ENCODE measurements at places on chromosomes 6 and 20.

DNA sequence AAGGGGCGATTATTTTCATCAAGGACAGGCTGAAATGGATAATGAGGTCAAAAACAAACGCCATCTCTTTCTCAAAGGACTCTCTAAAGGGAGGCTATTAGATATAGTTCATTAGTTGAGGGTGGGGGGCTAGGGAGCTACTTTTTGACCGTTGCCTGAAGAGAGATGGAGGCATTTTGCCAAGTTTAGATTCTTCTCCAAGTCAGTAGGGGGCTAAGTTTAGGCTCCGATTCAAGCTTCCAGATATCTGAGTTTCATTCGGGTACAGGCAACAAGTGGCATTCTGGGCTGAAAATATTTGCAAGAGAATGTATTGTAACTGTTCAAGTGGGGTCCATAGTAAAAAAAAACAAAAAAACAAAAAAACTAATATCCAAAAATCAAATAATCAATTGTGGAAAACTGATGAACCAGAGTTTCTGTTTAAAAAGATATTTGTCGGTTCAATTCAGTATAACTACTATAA, 43.4 kb upstream of the PIM1 start:
- no peak for DNase-seq

GRCh38 chr20:8509809-8510208, 377.7 kb downstream of the PLCB1 start:
- DNase-seq, result no peak

GRCh38 chr20:11716945-11717248, 200.8 kb upstream of the BTBD3 start:
- DNase-seq, result no peak

- no peak for DNase-seq
Measured at GRCh38 chr6:145829102-145829501, 14.5 kb upstream of the FBXO30 start.

DNA sequence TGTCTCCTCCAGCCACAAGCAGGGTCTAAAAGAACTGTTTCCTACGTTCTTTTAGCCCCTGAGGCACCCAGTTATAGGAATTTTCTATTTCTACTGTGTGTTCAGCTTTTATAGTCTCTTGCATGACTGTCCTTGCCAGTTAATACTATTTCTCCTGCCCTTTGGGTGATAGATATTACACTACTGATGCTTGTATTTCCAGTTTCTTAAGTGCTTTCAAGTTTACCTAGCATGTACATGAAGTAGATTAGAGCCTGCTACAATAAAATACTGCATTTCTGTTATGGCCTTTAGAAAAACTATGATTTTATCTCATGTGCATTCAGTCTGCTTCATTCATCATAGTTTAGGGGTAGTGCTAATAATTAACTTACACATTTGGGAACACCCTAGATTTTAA, 89.6 kb downstream of the FOXO3 start:
- DNase-seq, result no peak

DNA sequence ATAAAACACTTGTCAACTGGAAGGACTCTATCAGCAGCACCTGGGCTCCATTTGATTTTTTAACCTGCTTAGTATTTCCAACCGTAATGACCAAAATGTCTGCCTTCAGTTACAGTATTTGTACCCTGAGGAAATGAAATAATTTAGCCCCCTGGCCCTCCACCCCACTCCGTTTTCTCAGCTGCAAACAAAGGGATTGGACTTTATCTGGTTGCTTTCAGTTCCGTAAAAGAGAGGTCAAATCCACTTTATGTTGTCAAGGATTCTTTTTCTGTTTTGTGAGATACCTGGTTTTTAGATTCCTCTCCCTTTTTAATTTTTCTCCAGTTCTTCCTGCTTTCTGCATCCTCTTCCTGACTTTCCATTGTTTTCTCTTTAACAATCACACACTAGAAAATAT, 64.4 kb upstream of the BMP2 start:
- no peak for DNase-seq

DNA sequence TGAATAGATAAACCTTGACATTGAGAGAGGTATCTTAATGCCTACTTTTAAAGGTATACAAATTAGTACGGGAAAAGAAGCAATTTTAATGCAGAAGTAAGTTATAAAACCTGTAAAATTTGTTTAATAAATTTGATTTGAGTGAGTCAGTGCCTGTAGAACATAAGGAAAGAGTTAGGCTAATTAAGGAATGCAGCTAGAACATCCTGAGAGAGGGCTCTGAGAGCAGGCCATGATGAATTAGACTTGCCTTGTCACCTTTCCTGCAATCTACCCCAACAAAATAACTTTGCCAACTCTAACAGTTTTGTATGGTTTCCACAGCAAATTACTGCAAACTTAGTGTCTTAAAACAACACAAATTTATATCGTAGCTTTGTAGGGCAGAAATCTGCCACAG, 700.8 kb downstream of the RFPL4B start:
- DNase-seq, result no peak

DNA sequence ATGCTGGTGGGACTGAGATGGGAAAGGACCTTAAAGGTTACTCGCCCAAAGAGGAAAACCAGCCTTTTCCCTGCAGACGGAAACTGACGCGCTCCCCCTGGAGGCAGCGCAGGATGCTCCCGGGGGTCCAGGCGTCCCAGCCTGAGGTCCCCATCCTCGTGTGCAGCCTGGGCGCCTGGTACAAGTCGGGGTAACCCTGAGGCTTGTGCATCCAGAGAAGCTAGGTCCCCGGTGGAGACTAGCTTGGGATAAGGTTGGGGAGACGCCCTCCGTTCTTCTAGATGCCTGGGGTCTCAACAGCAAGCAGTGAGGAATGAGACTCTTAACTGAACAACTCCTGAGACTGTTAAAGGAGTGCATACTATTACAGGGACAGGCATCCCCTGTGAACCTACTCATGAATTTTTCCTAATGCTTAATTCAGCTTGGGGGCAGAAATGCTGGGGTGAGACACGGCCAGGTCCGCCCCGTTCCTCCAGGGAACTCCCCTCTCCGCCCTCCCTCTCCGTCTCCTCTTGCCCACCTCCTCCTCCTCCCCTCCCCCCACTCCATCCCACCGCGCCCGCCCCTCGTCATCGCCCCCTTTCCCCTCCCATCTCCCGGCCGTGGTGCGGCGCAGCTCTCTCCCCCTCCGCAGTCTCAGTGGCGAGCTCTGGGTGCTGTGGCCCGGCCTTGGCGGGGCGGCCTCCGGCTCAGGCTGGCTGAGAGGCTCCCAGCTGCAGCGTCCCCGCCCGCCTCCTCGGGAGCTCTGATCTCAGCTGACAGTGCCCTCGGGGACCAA, at the start of gene PRSS35:
PRSS35 (plus strand) TSS at position 634 of the 781 bp plus-strand sequence. CDS start 10,908 bp downstream, outside the sequence.
- DNase-seq, result peak; percentile 22

- DNase-seq, result no peak
Measured at GRCh38 chr6:28743271-28743789, 180.5 kb downstream of the TRIM27 start.

GRCh38 chr6:17392978-17393891, at the start of gene CAP2:
Gene CAP2 (plus strand): TSS chr6:17393595. CDS start chr6:17421556, 27,961 bp downstream.
- no peak for DNase-seq

- DNase-seq, result no peak
Measured at GRCh38 chr6:44054721-44055559, 72.3 kb downstream of the MRPL14 start.

DNA sequence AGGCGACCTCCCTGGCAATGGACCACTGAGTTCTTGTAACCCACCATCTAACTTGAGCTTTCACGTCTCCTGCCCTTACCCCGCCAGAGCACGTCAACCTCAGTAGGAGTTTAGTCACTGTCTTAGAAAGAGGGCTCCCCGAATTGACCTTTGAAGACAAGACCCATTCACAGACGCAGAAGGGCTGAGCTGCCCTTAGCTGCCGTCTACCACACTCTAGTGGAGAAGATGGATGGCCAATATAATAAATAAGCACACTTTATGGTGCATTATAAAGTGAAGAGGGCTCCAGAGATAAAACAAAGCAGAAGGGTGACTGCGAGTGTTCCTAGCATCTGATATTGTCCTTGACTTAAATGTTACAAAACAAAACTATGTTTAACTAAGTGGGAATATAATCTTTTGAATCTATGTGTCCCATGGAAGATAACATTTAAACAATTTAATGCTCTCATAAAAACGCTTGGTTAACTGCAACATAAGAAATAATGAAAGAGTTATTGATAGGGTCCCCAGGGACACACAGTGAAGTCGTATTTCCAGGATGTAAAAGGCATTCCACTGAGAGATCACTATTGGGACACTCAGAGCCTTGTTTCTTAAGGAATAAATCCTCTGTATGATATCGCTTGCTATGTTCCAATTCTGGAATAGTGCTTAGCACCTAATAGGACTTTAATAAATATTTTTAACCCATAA, 261.1 kb downstream of the THBS2 start:
- no peak for DNase-seq

- no peak for DNase-seq
Measured at GRCh38 chr6:20332441-20333006, 69.2 kb upstream of the E2F3 start.

DNA sequence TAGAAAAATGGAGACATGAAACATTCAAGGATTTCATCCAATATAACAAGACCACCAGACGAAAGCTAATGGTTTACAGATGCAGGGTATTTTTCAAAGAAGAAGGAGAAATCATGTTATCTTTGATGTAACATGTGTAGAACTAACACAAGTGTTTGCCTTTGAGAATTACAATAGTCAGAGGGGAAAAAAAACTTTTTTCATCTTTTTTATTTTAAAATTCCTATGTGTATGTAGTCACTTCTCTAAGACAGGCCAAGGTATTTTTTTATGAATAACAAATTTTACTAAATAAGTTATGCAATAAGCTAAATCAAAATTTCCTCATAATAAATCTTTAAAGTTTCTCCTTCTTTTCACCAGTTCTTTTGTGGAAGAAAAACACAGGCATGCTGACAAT, 161.4 kb downstream of the PDE7B start:
- DNase-seq, result no peak

DNA sequence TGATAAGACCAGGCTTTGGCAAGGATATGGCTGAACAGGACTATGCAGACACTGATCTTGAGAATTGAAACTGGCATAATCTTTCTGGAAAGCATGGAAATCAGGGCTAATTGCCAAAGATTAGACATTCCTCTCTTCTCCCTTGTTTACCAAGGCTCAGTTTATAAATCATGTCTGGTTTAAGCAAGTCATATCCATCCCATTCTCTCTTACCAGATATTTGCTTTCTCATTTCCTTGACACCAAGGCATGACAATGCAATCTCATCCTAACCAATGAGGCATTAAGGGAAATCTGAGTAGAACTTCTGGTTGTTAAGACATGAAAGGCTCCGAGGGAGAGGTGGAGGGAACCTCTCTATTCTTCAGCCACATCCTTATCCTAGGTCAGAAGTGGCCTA, 110.3 kb upstream of the CEP85L start:
- DNase-seq, result no peak

DNA sequence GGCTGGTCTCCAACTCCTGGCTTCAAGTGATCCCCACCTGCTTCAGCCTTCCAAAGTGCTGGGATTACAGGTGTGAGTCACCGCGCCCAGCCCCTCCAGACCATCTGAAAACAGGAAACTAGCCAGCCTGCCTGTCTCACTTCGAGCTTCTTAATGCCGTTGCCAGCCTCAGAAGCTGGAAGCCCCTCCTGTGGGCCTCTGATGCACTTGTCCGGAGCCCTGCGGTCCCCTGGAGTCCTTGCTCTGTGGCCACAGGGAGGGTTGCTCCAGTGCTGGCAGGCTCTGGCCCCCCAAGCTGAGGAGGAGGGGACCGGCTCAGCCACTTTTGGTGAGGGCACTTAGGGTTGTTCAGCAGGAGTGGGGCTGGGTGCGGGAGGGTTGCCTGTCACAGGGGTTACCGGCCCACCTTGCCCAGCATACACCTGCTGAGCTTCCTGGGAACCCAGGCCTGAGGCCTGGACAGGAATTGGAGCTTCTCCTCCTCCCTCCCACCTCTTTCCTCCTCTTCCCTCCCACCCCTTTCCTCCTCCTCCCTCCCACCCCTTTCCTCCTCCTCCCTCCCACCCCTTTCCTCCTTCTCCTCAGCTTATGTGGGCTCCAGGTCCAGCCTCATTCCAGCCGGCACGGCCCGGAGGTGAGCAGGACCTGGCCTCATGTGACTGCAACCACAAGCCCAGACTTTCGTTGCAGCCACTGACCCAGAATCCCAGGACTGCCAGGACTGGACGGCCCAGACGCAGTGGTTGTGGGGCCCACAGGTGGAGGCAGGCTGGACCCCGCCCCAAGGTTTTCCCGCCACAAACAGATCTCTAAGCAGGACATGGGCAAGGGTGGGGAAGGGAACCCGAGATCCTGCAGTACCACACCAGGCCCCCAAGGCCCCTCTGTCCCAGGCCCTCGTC, 9.4 kb upstream of the BIRC7 start:
- DNase-seq, result no peak

- peak; percentile 22 for DNase-seq
Measured at GRCh38 chr20:44646023-44646640, 5.4 kb downstream of the ADA start.

DNA sequence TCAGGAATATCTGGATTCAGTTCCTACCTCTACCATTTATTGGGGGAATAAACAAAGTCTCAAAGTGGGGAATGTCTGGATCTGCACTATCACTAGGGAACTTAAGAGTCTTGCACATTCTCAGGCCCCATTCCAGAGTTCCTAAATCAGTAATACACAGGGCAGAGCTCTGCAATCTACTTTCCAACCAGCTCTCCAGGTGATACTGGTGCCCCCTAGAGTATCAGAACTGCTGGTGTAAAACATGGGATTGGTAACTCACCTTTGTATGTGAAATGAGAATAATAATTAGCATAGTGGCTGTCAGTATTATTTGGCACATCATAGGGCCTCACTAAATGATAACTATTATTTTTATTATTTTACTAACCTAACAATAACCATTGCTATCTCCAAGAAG, 278.8 kb upstream of the IMPG1 start:
- DNase-seq, result no peak

GRCh38 chr20:38250609-38251008, 9.9 kb downstream of the KIAA1755 start:
- DNase-seq, result no peak

DNA sequence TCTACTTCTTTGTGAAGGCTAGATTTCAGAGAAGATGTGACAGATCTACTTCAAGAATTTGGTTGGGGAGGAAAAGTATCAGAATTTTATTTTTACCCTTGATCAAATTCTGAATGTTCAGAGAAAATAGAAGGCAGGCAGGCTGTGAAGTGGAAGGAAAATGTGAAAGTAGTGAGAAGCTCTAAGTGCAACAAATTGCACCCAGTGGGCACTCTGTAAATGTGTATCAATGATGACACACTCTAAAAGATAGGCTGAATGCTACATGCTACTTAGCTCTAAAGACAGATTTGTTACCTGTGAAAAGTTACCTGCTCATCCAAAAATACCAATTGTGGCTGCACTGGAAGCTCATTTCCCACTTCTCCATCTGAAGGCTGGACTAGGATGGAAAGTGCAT, 438.6 kb downstream of the PKHD1 start:
- DNase-seq, result no peak

GRCh38 chr6:3137057-3137777, 18.7 kb downstream of the BPHL start:
- no peak for DNase-seq

- DNase-seq, result no peak
Measured at GRCh38 chr20:31674895-31675827, 37.4 kb downstream of the COX4I2 start.

- no peak for DNase-seq
Measured at GRCh38 chr20:37193821-37194220, 14.5 kb upstream of the MROH8 start.
